ENCODE measurements at places on chromosomes 11 and 22.

DNA sequence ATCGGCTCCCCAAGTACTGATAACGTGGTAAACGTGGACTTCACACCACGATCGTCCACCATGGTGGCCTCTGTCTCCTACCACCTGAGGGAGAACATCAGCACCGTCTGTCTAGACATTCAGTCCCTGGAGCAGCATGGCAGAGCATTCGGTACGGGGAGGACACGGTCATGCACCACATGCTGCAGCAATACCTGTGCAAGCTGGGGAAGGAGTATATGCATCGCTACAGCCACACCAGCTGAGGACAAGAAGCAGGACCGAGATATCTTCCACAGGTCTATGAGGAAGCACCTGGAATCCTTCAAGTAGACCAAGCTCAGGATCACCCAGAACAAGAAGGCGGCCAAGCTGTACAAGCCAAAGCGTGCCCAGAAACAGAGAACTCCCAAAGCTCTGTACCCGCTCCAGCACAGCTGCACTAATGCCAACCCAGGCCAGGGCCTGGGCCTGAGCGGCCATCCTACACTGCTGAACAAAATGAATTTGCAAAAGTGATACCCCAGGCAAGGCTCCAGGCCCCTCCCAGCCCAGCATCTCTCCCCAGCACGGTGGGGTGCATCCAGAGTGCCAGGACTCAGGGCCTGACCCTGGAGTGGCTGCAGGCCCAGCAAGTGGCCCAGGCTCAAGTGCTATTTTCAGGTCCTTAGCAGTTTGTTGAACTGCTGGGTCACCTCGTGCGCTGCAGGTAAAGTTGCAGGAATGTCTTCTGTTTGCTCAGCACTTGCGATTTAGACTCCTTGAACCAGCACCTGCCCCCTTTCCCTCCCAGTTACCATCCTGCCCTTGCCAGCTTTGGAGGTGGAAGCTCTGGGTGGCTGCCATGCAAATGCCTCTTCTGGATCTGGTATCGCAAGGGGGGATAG, 119.3 kb upstream of the SERPIND1 start:
- DNase-seq: no peak

DNA sequence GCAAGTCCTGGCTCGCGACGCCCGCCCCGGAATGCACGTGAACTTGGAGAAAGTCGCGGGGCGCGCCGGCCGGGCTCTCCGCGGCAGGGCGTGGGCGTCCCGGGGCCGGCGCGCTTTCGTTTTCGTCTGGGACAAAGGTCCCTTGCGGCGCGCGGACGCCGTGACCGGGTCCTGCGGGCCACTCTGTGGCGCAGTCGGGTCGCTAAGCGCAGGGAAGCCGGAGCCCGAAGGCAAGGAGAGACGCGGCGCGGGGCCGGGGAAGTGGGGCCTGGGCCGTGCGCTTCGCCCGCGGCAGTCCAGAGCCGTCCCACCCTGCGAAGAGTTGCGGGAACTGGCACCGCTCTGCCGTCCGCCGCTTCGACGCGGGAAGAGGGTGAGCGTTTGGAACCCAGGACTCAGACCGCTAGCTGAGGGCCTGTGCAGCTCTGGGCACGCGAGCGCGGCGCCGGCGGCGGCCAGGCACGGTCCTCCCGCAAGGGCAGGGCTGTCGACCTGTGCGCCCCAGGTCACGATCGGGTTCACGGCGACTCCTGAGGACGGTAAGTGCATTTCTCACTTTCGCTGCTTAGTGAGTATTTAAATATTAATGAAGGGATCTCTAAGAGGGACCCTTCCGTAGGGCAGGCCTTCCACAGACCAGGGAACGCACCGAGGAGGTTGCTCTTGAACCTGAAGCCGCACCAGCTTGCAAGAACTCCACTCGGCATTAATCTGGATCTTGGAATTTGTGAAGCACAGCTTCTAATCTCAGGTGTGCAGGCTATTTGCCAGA, 78.0 kb upstream of the PPARA start:
- no peak for DNase-seq

DNA sequence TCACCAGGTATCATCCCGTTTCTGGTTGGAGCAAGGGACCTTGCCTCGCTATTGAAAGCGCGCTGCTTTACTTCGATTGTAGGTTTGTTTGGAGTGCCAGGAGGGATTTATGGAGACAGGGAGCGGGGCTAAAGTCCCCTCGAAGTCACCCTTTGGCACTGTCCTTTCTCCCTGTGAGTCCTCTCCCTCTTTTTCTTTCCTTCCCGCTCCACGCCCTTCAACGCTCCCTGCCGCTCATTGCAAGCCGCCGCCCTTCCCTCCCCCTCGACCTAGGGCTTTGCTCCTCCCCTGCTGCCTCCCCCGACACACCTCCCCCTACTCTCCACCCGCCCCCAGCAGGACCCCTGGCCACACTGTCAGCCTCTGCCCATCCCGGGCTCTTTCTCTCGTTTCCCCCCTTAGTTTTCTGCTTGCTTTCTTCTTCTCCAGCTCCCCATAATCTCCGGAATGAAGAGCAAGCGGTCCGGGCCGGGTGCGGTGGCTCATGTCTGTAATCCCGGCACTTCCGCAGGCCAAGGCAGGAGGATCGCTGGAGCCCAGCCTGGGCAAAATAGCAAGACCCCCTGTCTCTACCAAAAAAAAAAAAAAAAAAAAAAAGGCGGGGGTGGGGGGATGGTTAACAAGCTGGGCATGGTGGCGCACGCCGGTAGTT, 41.0 kb downstream of the AHNAK start:
- DNase-seq: no peak

DNA sequence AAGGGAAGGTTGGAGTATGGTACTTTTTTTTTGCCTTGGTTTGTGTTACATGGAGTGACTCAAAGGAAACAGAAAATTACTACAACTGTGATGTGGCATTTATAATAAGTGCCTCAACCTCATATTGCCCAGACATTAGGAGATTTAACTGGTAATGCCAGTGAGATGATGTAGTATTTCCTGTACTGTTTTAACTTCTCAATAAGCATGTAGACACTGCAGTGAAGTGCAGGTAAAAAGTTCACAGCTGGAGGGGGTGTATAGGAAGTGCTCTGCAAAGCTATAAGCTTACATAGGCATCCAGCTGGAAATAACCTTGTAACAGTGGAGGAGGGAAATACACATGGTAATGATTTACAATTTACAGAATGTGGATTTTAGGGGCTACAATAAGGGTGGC, 138.2 kb upstream of the MTMR2 start:
- DNase-seq: no peak
